ENCODE measurements at places on chromosomes 11 and 22.
A peak's percentile ranks its signal among the peaks of the same experiment; 100 is the strongest.

GRCh38 chr11:10818594-10818993 is 9.9 kb upstream of the EIF4G2 start:
- DNase-seq, result peak; percentile 82

DNA sequence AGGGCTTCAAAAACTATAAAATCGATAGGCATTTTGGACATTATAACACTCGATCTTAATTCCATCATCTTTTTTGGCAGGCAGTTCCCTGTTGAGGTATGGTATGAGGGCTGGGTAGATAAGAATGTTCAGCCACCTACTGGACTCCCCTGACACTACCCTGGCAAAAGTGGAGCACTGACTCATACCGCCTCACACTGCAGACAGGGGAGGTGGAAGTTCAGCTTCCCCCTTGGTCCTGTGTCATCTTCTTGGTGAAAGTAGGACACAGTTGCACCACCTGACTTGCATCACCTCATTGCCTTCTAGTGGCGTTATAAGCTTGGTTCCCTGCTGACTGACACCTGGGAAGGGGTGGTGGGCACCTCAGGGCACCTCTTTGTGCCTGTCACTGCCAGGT is 30.4 kb downstream of the PAAF1 start:
- no peak for DNase-seq

GRCh38 chr11:20388096-20389055 is 860 bp downstream of the PRMT3 start:
- DNase-seq, result no peak

DNA sequence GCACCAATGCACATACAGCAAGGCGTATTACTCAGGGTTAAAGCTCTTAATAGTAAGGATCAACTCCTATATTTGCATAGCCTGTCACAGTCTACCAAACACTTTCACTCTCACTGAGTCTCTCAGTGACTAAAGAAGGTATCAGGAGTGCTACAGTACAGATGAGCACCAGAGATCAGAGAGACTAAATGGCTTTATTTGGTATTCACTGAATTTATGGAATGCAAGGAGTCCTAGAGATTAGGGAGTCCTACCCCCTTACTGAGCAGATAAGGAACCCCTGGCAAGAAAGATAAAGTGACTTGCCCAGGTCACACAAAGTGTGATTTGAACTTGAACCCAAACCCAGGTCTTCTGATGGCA is 396.4 kb upstream of the CCDC90B start:
- no peak for DNase-seq
